ENCODE measurements at places on chromosomes 5 and 9.
A peak's percentile ranks its signal among the peaks of the same experiment; 100 is the strongest.

- DNase-seq = peak; percentile 47
These were observed at the start of gene SLC12A7 for GRCh38 chr5:1111727-1112289. SLC12A7 (minus strand) TSS chr5:1112063; CDS start chr5:1111991, 72 bp downstream.

GRCh38 chr5:178320281-178320855, 87.8 kb upstream of the PHYKPL start:
- no peak for DNase-seq

GRCh38 chr9:91416096-91416712, 7.4 kb downstream of the NFIL3 start:
- no peak for DNase-seq

- DNase-seq = no peak
These were observed 10.5 kb upstream of the PSIP1 start for GRCh38 chr9:15521254-15521653.

GRCh38 chr5:94595281-94595840, 23.0 kb downstream of the KIAA0825 start:
- DNase-seq = no peak

- DNase-seq = no peak
These were observed 24.7 kb upstream of the ASPN start for GRCh38 chr9:92507005-92507404.

DNA sequence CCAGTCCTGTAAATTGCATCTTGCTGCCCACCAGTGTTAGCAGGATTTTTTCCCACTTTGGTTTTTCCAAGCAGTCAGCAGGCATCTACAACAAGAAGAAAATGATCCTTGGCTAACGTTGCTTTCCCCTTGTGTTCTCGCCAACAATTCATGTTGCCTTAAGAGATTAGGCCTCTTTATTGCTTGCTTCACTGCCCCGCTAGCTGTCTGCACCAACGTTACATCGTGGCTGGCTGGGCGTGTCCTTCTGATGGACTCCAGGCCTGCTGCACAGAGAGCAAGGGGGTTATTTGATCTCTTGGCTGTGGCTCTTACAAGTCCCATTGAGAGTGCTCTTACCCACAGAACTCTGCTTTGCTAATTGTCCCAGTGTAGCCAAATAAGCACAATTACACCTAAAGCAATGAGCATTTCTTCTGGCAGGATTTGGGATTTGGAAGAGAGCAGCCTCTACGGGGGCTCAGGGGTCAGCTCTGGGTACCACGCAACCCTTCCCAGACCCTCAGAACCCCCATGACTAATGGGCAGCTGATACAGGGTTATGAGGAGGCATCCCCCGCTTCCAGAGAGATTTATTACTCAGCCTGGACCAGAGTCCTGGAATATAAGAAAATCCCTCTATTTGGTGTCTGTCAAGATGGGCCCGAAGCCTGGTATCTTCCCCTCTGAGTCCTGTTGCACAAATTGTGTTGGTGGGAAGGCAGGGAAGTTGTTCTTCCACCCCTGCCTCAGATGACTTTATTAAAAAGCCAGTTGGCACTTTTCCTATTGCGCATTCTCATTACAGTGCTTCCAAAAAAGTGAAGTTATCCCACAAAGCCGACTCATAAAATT, 17.6 kb downstream of the DCANP1 start:
- no peak for DNase-seq

DNA sequence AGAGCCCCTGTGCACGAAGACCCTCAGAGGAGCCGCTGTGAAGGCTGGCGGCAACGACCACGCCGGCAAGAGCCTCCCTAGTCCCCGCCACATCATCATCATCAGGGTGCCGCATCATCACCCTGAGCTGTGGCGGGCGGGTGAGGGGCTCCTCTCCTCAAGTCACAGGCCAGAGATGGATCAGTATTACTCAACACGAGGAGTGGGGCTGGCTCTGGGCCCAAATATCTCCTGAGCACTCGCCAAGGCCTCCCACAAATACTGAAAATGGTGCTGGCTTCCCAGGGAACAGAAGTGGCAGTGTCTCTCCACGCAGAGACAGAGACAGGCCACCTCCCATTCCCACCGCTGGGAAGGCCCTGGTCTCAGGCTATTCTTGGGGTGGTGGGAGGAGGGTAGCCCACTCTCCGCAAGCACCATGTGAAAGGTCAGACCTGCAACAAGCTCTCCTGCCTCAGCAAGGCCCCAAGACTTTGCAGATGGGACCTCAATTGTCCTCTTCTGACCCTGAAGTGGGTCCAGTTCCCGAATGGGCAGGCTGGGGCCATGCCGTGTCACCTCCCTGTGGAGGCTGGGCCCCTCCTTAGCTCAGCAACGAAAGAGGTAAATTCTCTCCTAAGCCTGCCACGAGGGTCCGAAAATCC, 39.3 kb upstream of the ZNF354A start:
- no peak for DNase-seq

DNA sequence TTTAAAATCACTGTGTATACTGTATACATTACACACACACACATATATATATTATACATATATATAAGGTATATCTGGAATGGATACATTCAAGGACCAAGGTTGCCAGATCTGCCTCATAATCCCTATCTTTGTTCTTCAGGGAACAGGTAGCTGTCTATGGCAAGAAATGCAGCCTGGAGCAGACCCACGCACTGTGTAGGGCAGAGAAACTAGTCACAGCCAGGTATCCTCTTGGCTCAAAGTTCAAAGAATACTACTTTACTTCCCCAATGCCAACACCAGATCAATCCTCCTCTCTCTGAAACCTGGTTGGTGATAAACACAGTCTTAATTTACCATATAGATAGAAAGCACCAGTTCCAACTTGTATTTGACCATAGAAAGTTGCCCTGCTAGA, 313.6 kb downstream of the PRELID2 start:
- DNase-seq = no peak

- no peak for DNase-seq
These were observed 68.5 kb downstream of the FOXD1 start for GRCh38 chr5:73380041-73380440.

- DNase-seq = no peak
These were observed 144.6 kb upstream of the SGCD start for GRCh38 chr5:156182174-156182967.

- no peak for DNase-seq
These were observed 232.2 kb upstream of the VLDLR start for GRCh38 chr9:2389404-2389803.

- DNase-seq = no peak
These were observed 99.1 kb downstream of the ADAMTS6 start for GRCh38 chr5:65382582-65382981.

GRCh38 chr9:13689925-13690324, 410.4 kb upstream of the MPDZ start:
- no peak for DNase-seq

DNA sequence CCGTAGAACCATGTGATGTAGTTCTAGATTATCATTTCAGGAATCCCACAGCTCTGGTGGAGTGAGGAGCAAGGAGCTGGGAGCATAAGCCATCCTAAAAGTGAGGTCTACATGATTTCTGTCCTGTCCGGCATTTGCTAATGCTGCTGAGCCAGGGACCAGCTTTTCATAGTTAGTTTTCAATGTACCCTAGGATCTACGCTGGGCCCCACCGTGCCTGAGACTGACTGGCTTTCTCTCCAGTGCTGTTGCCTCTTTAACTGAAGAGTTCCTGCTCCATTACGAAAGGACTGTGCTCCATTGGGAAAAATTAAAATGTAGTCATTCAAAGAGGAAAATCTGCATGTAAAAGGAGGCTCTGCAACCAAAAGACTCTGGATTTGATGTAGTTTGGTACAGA, 634.8 kb downstream of the DMRTA1 start:
- no peak for DNase-seq

GRCh38 chr5:79025054-79025472, 40.0 kb upstream of the ARSB start:
- DNase-seq = peak; percentile 15

GRCh38 chr5:51386916-51387883, 4.0 kb downstream of the ISL1 start:
- DNase-seq = no peak

GRCh38 chr9:27572566-27572917, 739 bp downstream of the C9orf72 start:
- peak; percentile 56 for DNase-seq

DNA sequence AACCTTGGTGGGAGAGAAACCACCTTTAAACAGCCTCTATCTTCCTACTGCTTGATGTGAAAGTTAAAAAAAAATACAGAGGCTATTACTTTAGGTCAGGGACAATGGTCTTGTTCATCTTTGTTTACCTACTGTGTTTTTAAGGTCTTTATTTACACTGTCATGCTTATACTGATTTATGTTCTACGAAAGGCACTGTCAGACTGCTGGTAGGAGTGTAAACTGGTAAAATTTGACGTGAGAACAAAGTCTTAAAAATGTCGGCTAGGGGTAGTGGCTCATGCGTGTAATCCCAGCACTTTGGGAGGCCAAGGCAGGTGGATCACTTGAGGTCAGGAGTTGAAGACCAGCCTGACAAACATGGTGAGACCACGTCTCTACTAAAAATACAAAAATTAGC, 42.1 kb upstream of the ELOVL7 start:
- no peak for DNase-seq

DNA sequence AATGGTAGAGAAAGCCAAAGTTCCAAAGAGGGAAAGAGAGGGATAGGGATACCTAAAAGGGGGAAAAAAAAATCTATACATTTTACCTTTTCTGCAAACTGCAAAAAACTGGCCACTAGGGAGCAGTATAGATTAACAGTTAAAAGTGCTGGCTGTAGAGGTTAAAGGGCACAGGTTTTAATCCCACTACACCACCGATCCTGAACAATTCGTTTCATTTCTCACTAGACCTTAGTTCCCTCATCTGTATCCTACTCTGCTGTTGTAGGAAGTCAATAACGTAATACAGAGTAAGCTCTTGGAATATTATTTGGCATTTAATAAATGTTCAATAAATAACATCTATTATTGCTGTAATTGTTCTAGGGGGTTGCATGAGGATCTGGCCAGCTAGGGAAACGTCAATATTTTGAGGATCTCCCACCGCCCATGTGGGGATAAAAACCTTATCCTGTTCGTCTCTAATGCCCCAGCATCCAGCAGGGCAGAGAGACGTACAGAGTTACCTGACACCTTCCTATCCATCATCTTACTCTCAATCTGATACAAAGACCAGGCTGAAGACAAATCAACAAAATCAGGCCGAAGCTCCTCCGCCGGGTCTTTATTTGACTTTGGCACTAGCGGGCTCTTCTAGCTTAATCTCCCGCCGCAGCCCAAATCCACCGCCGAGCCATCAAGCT, 757 bp downstream of the CDC26 start:
- DNase-seq = no peak

DNA sequence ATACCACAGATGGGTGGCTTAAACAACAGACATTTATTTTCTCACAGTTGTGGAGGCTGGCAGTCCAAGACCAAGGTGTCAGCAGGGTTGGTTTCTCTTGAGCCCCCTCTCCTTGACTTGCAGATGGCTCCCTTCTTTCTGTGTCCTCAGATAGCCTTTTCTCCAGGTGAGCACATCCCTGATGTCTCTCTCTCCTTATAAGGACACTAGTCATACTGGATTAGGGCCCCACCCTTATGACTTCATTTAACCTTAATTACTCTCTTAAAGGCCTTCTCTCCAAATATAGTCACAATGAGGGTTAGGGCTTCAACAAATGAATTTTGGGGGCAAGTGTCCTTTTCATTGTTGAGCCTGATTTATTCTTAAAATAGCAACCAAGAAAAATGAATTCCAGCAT, 14.7 kb downstream of the PTGER4 start:
- DNase-seq = no peak

- no peak for DNase-seq
These were observed 625.9 kb downstream of the TLE4 start for GRCh38 chr9:80197661-80198060.

- no peak for DNase-seq
These were observed 104.6 kb upstream of the IL6ST start for GRCh38 chr5:56099346-56099745.

DNA sequence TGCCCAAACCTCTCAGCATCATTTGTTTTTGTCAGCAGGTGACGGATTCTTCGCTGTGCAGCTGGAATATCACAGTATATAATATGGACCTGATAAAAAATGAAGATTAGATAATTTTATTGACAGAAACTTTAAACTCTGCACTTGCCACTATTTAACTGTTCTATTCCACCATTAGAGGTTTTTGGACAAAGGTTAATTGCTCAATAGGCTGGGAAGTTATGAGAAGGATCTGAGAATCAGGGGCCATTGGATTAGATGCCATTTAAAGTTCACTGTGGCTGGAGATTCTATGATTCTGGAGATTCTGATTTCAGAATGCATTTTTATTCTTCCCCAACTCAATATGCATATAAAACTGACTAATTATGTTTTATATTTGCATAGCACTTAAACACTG, 59.8 kb upstream of the ANXA1 start:
- no peak for DNase-seq
